ENCODE measurements at places on chromosomes 12 and 14.

- no peak for ATAC-seq
Measured at GRCh38 chr12:44929236-44929885, 53.2 kb upstream of the NELL2 start.

DNA sequence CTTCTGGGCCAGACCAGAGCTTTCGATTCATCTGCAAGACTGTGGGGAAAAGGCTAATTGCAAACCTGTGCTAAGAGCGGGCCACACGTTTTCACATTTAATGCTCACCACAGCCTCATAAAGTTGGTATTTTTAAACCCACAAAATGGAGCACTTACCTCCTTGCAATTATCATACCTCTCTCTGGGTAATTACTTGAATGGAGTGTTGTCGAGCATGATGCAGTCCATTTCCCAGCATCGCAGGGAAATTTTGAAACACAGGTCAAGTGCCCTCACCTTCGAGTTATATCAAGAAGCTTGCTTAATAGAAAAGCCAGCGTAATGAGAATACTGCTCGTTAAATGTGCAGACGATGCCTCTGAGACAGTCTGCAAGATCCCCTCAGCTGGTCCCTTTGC, 8.8 kb upstream of the IFI27L2 start:
- no peak for ATAC-seq

DNA sequence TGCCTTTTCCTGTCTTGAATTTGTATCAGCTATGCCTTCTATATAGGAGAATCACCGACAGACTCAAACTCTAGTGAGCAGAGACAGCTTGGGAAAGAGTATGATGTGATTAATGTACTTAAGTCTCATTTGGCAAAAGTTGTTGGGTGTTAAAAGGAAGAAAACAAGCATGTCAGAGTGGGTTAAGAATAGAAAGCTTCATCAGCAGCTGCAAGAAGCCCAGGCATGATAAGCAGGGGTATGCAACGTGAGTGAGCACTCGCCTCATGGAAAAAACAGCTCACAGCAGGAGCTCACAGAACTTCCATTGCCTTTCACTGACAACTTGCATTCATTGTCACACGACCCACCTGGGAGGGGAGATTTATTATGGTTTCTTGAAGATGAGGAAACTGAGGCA, 35.9 kb upstream of the WNK1 start:
- ATAC-seq = no peak

DNA sequence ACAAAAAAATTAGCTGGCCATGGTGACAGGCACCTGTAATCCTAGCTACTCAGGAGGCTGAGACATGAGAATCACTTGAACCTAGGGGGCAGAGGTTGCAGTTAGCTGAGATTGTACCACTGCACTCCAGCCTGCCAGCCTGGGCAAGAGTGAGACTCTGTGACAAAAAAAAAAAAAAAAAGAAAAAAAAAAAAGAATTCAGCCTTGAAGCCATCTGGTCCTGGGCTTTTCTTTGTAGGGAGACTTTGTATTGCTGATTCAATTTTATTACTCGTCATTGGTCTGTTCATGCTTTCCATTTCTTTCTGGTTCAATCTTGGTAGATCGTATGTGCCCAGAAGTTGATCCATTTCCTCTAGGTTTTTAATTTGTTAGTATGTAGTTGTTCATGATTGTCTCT, 243.1 kb downstream of the RAD51B start:
- ATAC-seq = no peak

GRCh38 chr12:96343347-96343954, 56.8 kb downstream of the CDK17 start:
- ATAC-seq = no peak

DNA sequence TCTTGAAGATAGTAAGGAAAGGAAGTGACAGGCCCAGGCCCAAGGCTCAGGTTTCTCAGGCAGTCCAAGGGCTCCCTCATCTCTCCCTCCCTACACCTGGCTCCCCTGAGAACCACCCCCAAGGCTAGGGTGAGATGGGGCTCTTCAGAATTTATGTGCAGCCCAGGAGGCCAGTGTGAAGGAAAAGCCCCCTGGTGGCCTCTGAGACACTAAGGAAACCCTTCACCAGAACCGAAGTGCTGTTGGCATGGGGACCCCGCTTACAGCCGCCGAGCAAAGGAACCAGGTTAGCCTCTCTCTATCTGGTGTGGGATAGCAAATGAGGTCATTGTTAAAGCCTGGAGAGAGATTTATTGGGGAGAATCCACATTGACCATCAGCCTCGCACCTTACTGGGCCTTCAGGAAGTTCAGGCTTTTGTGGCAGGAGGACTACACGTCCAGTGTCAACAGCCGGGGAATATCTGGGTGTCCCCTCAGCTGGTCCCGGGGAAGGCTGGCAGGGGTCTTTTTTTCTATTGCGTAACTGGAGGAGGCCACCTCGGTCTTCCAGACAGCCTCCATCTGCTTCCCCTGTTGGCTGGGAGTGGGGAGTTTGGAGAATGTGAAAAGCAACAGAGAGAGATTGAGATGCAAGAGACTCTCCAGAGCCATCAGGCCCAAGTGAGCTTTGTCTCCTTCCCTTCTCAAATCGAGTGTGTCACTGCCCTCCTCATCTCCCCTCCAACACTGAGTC, 18.1 kb downstream of the FAM186B start:
- ATAC-seq = no peak

DNA sequence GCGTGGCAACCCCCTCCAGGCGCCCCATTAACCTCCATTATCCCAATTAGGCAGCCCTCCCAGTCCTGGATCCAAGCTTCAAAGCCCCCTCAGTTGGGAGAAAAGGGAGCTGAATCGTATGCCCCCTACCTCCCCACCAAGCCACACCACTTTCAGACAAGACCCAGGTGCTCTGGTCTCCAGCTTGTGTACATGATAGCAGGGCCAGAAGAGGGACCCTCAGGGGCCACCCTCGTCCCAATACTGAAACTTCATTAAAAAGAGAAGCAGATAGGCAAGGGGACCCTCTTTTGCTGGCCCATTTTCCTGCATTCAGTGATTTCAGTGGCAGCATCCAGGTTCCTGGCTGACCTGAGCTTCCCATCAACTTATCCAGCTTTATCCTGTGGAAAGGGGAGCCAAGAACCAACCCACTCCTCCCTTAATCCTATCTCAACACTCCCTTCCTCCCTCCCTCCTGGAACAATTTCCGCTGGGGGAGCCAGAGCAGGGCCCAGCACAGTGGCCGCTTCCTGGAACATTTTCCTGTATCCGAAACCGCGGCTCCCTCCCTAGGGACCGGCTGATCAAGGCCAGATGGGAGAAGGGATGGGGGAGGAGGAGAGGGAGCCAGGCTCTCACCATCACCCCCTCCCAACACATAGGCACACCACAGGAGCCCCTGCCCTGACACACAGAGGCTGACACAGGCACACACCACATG, 9.5 kb upstream of the SP7 start:
- peak; percentile 7 for ATAC-seq

GRCh38 chr12:89825591-89826449, 117.2 kb upstream of the ATP2B1 start:
- ATAC-seq = peak; percentile 58
